Left cardiac atrium (tissue), 4 donors: ENCODE measurements at places on chromosomes 13 and 19. TPM values are rescaled to one million over a fixed set of nuclear protein-coding genes. Genes with fewer than 3 reads are reported as not detected.

DNA sequence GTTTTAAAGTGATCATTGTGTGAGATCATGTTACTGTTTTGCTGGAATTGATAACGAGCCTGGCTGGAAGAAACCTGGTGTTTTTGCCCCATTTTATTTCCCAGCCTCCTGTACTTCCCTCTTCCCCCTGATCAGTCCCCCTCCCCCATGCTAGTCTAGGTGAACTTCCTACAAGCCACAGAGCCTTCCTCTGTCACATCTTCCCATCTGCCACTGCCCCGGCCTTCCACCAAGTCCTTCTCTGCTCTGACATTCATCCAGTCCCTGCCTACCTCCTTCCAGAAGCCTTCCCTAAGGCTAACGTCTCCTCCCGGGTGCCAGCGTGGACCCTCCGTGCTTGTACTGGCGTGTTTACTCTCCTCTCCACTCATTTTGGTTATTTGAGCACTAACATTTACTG lies 14.3 kb downstream of the FARP1 start:
- no peak for DNase-seq

DNA sequence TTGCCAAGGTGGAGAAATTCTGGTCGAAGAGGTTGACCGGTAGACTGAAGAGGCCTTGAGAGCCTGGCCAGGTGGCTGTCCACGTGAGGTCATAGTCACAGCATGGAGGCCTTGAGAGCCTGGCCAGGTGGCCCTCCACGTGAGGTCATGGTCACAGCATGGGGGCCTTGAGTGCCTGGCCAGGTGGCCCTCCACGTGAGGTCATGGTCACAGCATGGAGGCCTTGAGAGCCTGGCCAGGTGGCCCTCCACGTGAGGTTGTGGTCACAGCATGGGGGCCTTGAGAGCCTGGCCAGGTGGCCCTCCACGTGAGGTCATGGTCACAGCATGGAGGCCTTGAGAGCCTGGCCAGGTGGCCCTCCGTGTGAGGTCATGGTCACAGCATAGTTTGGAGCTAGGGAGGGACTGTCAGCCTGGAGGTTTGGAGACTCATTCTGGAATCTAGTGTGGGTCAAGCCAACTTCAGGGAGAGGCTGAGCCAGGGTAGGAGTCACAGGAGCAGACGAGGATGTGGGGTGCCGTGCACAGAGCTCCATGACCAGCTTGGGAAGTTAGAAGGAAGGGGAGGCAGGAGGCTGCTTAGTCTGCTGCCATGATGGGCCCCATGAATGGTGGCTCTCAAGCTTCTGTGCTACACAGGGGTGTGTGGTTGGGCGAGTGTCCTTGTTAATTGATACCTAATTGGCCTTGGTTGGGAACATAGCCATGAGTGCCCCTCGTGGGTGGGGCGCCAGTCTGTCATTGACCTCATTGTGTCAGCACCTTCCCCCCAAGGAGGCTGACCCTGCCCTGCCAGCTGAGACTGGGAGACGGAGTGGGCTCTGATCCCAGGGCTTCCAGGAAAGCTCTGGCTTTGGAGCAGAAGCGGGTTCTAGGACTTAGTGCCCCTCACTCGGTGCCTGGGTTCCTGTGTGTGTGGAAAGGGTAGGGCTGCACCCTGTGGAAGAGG lies 4.0 kb downstream of the LENG9 start:
- no peak for DNase-seq

The TMEM59L gene
- total RNA-seq, result 1.9 TPM

The HS6ST3 gene
- 0.35 TPM for total RNA-seq

The ZNF235 gene
- 4.3 TPM for total RNA-seq

The SBK2 gene
- 181 TPM for total RNA-seq
